Activated CD4-positive, CD25-positive, alpha-beta regulatory T cell treated with anti-CD3 and anti-CD28 coated beads, Interleukin-2, amount 50 U/mL, for 24 hours (primary cell): ENCODE measurements at places on chromosomes 5 and 9.

GRCh38 chr5:4735261-4735660 is 404.9 kb upstream of the ADAMTS16 start:
- ATAC-seq: no peak

DNA sequence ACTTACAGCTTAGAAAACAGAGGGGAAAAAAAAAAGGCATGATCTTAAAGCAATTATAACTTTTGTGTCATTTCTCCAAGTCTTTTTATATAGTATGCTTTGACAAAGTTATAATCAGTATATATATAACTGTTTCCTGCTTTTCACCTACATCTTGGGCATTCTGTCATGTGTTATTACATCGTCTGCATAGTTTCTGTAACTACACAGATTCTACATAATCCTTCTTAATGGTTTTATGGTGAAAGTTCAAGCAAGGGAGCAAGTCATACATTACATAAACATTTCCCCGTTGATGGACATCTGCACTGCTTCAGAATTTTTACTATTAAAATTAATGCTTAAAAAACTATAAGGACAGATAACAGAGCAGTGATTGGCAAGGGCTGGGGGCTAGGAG is 12.1 kb downstream of the FEM1C start:
- no peak for ATAC-seq

GRCh38 chr5:170573660-170574059 is 69.8 kb downstream of the KCNIP1 start:
- no peak for ATAC-seq

DNA sequence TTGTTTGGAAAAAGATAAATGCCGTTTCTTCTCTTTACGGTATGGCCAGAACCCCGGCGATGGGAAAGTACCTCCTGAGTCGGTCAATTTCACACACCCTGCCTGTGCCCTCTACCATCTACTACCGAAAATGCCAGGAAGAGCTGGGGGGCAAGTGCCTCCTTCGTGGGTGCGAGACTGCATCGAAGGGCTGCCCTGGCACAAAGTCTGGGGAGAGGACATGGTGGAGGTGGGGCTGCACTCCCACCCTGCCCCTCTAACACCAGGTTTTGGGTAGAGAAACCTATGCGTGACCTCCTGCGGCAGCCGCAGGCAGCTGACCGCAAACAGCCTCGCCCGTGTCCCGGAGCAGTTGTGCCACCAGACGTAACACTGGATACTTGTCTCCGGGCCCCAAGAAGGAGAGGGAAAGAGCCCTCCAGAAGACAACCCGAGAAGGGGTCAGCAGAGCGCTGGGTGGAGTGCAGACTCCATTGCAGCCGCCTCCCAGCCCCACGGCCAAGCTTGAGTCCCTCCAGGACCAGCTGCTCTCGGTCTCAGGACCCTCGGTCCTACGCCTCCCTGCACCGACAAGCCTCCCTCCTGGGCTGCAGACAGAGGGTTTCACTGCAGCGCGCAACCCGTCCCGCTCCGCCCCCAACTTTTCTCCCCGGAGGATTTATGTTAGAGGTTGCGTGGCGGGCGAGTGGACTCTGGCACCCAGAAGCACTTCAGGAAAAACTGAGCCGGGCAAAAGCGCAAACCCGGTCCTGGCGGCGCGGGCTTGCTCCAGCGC is 823 bp upstream of the PRDM6 start:
- ATAC-seq: no peak

DNA sequence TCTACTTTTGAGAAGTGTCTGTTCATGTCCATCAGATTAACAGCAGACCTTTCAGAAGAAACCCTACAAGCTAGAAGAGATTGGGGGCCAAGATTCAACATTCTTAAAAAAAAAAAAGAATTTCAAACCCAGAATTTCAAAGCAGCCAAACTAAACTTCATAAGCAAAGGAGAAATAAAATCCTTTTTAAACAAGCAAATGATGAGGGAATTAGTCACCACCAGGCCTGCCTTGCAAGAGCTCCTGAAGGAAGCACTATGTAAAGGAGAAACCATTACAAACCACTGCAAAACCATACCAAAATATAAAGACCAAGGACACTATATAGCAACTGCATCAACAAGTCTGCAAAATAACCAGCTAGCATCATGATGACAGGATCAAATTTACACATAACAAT is 124.6 kb upstream of the PDE4D start:
- no peak for ATAC-seq

GRCh38 chr9:89670114-89670513 is 65.3 kb downstream of the GADD45G start:
- no peak for ATAC-seq

- ATAC-seq: no peak
These were observed 3.0 kb downstream of the DNAH5 start for GRCh38 chr5:13941468-13941867.

- ATAC-seq: no peak
These were observed 142.3 kb upstream of the ANKH start for GRCh38 chr5:15013654-15014463.

GRCh38 chr5:108101821-108102220 is 280.1 kb downstream of the FBXL17 start:
- ATAC-seq: no peak

GRCh38 chr5:95223566-95224258 is 61.2 kb downstream of the MCTP1 start:
- ATAC-seq: no peak

GRCh38 chr5:22391956-22392355 is 461.2 kb downstream of the CDH12 start:
- no peak for ATAC-seq

DNA sequence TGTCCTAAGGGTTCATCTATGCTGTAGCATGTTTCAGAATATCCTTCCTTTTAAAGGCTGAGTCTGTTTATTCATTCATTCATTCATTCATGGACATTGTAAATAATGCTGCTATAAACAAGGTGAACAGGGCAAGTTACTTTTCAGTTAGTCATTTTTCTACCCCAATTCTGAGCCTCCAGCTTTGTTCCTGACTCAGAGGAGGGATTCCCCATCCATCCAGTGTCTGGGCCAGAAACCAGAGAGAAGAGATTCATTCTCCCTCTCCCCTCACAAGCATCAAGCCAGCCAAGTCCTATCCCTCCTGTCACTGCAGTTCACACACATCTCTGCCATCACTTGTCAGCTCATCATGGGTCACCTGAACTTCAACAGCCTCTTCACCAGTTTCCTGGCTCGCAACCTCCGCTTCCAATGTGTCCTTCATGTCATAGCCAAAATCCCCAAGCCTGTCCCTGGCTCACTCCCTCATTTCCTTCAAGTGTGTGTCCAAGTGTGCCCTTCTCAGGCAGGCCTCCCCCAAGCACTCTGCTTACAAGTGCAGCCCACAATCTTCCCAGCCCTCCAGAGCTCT is 203.0 kb downstream of the TTLL11 start:
- ATAC-seq: no peak

GRCh38 chr9:136137321-136138265 is 18.9 kb upstream of the TMEM250 start:
- no peak for ATAC-seq

GRCh38 chr9:34384368-34385165 is 7.9 kb upstream of the MYORG start:
- ATAC-seq: no peak

GRCh38 chr5:110460837-110461236 is 265.6 kb downstream of the TMEM232 start:
- no peak for ATAC-seq

- ATAC-seq: no peak
These were observed 15.1 kb downstream of the RICTOR start for GRCh38 chr5:39059064-39059463.

GRCh38 chr5:178469975-178470759 is 120.0 kb downstream of the COL23A1 start:
- no peak for ATAC-seq

- ATAC-seq: no peak
These were observed 24.7 kb upstream of the RNU6ATAC start for GRCh38 chr9:134189145-134189469.

- no peak for ATAC-seq
These were observed 272.7 kb downstream of the TLE1 start for GRCh38 chr9:81416476-81417298.

DNA sequence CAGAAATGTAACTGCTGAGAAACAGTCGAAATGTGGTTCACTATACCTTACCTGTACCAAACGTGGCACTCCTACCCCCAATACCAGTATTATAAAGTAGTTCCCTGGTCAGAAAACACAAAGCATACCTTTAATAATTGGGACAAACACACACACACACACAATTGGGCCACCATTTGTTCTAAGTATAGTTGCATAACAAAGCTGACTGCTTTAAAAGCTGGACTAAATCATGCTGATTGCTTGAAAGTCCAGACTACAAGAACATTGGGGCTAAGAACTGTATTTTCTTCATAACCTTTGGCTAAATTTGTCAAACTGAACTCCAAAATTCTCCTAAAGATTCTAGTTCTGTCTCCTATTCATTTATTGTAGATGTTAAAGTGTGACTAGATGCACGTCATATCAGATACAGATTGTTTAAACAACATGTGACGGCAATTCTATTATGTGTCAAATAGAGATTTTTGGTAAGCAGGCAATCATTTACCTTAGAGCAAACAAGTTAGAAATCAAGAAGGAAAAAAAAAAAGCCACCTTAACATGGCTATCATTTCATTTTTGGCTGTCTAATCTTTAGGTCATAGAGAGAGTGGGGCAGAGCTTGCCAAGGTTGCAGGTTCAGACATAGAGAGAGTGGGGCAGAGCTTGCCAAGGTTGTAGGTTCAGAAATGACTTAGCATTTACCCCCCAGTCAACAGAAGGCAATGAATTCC is 265.1 kb downstream of the ARL15 start:
- ATAC-seq: no peak

DNA sequence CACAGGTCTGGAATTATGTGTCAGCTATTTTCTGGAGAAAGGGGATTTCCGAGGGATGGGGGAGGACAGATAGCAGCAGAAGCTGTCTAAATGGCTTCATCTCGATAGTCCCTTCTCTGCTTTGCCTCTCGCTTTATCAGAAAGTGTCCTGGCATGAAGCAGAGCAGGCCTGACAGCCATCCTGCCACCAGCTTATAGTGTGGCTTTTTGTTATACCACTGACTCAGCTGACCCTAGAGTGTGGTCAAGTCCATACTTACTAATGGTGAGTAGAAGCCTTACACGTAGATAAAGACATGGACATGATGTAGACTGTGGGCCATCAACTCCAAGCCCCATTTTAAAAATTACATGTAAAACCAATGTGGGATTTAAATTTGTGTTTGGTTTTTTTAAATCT is 50.0 kb downstream of the RCL1 start:
- ATAC-seq: no peak

GRCh38 chr9:124110307-124110915 is 98.8 kb downstream of the LHX2 start:
- no peak for ATAC-seq

GRCh38 chr9:32906213-32906612 is 95.2 kb downstream of the APTX start:
- ATAC-seq: no peak

DNA sequence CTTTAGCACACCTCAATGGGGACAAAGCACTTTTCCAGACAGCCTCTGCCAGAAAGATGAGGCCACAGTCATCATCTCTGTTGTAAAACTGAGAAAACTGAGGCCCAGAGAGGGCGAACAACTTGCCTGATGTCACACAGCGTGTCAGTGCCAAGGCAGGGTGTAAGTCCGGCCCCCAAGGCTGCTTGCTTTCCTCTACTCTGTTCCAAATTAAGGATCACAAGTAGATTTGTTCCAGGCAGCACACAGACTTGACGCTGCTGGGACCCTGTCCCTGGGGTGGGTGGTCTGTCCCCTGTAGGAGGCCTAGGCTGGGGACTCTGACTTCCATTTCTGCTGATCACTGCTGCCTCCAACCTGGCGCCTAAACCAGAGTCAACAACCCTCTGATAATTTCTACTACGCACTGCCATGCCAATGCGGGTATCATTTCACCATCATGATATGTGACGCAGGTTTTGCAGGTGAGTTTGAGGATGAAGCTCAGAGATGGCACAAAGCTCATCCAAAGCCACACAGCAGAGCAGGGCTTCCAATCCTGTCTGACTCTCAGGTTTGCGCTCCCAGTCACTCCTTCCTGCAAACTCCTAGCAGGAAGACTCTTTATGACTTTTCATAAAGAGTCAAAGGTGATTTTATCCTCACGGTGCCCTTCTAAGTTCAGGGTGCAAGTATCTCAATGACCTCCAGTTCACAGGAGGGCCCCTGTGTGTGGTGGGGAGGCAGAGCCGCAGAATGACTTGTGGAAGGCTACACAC is 13.5 kb upstream of the RALGDS start:
- ATAC-seq: peak; percentile 4
